ENCODE measurements at places on chromosomes 13 and 19.

DNA sequence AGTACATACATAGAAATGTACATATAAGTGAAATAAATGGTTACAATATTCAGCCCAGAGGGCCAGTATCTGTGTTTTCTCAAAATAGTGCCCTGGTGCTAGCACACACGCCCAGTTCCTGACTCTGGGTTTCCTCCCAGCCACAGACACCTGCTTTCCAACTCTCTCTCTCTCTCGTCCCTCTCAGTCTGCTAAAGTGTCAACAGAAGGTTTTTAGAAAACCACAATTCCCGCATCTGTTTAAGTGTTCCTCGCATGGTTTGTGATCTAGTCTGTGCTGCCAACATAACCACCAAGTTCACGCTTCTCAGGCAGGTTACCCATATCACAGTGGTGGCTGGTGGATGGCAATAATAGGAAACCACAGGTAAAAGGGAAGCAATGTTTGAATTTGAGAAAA, 17.8 kb upstream of the UPF3A start:
- no peak for DNase-seq

GRCh38 chr13:75415694-75416093, 66.3 kb downstream of the TBC1D4 start:
- peak; percentile 15 for DNase-seq

- DNase-seq = no peak
These were observed 194.2 kb downstream of the RGCC start for GRCh38 chr13:41651413-41652058.

DNA sequence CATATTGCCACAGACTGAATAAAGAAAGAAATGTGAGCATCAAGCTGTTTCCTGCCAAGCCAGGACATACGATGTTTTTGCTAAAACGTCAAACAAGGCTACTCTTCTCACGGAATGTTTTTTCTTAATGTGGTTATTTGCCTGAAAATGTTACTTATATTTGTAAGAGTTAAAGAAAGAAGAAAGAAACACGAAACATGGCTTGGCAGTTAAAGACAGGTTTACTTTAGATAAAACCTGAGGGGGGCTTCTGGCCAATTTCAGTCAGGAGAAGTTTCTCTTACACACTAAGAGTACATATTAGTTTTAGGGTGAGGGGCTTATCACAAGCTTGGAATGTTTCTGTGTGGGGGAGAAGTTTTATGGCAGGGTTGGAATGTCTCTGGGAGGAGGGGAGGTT, 4.4 kb upstream of the OR10H4 start:
- no peak for DNase-seq

- no peak for DNase-seq
These were observed 920 bp upstream of the TIMM13 start for GRCh38 chr19:2428321-2428690.

- DNase-seq = no peak
These were observed 942.1 kb upstream of the SPRY2 start for GRCh38 chr13:81283062-81283461.
